ENCODE measurements at places on chromosomes 3 and 15. TPM values are rescaled to one million over a fixed set of nuclear protein-coding genes. Genes with fewer than 3 reads are reported as not detected.
A peak's percentile ranks its signal among the peaks of the same experiment; 100 is the strongest.

- DNase-seq = peak; percentile 22
Measured at GRCh38 chr3:165464736-165465135, 268.6 kb upstream of the SLITRK3 start.

GRCh38 chr3:115111632-115112031 lies 35.5 kb downstream of the ZBTB20 start:
- no peak for DNase-seq

BCL2A1 gene
- total RNA-seq = not detected

KIF15 gene
- total RNA-seq = 5.6 TPM

GRCh38 chr3:177484206-177484605 lies 286.9 kb upstream of the TBL1XR1 start:
- DNase-seq = no peak

SLC22A13 gene
- total RNA-seq = 1.9 TPM

DNA sequence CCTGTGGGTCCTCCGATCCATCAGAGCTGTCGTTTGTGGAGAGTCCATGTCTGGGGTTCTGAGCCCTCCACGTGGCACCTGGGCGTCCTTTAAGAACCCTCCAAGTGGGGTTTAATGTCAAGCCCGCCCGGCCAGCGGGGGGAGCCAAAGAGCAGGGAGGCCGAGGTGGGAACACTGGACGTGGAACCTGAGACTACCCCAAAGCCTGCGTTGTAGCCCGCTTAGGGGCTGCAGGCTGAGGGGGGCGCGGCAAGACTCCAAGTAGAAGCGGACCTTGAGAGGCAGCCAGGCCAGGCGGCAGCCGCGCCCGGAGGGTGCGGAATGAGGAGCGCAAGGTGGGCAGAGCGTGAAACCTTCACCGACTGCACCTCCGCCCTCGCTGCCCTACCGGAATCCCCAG lies 126.2 kb upstream of the ATP10A start:
- no peak for DNase-seq

DNA sequence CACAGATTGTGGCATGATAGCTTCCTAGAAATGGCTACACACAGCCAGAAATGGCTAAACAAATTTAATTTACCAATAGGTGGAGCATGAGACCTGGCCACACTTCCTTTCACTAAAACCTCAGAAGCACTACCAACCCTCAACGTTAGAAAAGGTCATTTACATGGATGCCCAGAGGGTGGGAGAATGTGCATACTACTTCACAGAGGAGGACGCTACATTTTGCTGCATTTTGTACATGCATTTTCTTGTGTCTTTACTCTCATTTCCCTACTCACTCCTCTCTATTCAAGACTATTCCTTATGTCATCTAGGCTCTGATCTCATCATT lies 40.1 kb downstream of the C2CD4B start:
- DNase-seq = no peak
